DMS 273 treated with DMSO at 0.1 percent for 48 hours (cell line): ENCODE measurements at places on chromosomes 16 and 17.

GRCh38 chr16:4307215-4308037 is 8.4 kb upstream of the GLIS2 start:
- no peak for DNase-seq

DNA sequence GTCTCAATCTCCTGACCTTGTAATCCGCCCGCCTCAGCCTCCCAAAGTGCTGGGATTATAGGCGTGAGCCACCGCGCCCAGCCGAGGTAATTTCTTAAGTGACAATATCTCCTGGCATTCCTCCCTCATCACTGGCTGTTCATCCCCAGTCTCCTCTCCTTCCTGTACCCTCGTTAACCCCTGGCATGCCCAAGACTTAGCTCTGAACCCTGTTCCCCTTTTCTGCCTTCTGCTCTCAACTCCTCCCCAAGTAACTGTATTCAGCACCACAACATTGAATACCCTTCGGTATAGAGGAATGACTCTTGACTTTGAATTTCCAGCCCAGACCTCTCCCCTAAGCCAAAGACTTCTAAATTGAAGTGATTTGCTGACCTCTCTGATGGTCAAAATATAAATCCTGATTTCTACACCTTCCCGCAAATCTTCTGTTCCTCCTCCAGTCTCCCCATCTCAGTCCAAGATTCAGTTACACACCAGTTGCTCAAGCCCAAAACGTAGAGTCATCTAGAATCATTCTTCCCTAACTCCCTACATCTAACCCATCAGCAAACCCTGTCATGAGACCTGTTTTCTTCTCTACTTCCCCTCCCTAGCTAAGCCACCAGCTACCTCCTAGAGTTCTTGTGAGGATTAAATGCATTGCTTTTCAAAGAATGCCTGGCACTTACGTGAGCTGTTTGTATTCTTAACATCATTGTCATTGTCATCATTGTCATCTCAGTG is 14.8 kb downstream of the PMP22 start:
- DNase-seq, result no peak

DNA sequence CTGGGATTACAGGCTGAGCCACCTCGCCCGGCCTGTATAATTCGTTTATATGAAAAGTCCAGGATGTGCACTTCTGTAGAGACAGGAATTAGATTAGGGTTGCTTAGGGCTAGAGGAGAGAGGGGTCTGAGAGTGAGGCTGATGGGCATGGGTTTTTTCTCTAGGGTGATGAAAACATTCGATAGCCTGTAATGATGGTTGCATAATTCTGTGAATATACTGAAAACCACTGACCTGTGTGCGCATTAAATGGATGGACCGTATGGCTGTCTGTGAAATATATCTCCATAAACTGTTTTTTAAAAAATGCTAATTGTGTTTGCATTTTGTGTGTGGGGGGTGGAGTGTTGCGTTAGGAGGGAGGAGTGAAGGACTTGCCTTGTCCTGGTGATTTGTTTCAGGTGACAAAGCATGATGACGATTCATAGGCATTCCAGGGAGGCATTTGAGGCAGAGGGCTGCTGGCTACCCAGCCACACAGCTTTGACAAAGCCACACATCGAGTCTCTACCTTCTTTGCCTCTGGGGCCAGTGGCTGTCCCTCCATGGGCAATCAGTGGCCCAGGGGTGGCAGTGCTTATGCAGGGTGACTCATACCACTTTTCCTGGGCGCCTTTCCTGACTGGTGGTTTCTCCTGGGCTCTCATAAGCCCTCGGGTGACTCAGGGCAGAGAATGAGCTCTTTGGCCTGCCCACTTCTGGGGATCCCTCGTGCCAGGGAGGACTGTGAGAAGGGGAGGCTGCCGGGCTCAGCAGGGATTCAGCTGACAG is 148.5 kb upstream of the WSCD1 start:
- no peak for DNase-seq

GRCh38 chr17:71284032-71284755 is 836.6 kb upstream of the SOX9 start:
- DNase-seq, result no peak

DNA sequence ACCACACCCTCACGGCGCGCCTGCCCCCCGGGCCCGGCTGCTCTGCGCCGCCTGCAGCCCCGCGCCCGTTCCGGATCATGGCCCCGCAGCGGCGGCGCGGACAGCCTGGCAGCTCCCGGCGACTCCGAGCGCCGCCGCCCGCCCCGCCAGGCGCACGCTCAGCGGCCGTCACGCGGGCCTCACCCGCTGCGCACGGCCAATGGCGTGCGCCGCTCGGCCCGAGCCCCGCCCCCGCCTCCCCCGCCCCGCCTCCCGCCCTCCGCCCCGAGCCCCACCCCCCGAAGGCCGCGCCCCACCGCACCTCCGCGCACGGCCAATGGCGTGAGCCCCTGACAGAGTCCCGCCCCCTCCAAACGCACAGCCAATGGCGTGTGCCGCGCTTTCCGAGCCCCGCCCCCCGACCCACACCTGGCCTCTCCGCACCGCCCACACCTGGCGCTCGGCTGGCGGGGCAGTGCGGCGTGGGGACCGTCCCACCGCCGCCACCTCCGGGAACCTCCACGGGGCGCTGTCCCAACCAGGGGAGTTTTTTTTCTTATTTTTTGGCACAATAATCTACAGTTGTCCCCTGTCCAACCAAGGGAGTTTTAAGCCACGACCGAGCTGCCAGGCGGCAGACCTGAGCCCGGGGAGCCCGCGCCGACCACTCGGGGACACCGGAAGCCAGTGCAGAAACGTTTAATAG is at the start of gene PCYT2:
Gene PCYT2, minus strand, starts transcription at position 123 of the 685 bp plus-strand sequence. Its CDS starts 44 bp downstream, at position 79.
- peak; percentile 60 for DNase-seq

GRCh38 chr16:89860747-89861304 is 12.6 kb upstream of the TCF25 start:
- no peak for DNase-seq

- no peak for DNase-seq
These were observed 79.9 kb upstream of the MON1B start for GRCh38 chr16:77111056-77111565.

DNA sequence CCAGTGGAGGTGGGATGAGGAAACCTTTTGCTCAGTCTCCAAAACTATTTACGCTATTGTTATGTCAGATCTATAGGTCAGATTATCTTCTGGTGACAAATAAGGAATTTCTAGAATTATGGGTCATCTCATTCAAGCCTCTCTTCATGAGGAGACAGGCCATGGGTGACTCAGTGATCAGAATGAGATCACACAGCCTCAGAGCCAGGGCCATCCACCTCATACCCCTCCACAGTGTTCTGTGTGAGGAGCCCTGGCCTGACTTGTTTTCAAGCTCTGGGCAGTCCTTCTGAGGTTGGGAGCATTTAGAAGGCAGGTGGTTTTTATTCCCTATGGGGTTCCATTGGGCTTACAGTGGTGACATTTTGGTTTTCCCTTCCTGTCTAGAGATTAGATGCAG is 26.5 kb downstream of the YPEL2 start:
- no peak for DNase-seq

GRCh38 chr16:15803618-15804017 is 53.2 kb downstream of the MYH11 start:
- DNase-seq, result no peak

GRCh38 chr17:75755990-75756389 is 9.0 kb downstream of the GALK1 start:
- DNase-seq, result no peak

DNA sequence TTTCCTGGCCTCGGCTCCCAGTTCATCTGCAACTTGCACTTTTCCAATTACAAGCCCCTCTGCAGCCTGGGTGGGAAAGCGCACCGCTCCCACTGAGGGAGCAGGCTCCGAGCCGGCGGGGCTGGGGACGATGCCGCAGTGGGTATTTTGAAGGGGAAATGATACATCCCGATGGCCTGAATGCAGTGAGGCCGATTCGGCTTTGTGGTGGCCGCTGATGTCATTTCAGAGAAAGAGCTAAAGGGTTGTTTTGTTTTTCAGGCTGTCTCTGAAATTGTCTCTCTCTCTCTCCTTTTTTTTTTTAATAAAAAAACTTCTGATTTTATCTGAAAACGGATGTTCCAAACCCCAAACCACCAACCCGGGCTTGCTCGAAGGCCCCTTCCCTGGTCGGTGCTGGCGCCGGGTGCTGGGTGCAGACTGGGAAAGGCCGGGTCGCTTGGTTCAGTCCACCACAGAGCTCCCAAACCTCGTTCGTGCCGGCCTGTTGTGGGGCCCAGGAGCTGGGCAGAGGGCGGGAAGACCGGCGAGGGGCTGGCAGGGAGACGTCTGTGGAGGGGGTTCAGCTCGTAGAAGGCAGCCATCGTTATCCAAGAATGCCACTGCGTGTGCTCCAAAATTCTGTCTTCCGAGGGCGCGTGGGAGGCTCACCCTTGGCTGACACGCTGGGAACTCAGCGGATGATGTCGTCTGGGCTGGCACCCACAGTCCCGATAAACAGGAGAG is 102.8 kb downstream of the FOXL1 start:
- no peak for DNase-seq

- no peak for DNase-seq
These were observed 28.8 kb downstream of the RNF43 start for GRCh38 chr17:58388302-58389190.

DNA sequence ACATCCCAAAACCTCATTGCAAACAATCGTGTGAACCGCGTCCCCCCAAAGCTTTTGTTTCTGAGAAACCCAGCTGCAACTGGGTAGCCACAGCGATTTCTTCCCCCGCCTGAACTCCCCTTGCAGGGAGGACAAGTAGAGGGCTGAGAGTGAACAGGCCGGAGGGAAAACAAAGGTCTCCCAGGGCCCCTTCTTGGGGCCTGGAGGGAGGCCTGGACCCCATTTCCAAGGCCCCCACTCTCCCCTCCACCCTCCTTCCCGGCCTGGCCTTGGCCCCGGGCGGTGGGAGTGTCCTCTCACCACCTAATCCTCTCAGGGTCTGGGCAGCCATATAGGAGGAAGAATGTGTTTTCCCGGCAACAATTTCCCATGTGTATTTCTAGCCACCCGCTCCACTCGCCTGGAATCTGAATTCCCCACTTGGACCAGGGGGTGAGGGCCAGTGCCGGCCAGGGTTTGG is 2.6 kb downstream of the GLIS2 start:
- DNase-seq, result no peak
